ENCODE measurements at places on chromosomes 3 and 15.

DNA sequence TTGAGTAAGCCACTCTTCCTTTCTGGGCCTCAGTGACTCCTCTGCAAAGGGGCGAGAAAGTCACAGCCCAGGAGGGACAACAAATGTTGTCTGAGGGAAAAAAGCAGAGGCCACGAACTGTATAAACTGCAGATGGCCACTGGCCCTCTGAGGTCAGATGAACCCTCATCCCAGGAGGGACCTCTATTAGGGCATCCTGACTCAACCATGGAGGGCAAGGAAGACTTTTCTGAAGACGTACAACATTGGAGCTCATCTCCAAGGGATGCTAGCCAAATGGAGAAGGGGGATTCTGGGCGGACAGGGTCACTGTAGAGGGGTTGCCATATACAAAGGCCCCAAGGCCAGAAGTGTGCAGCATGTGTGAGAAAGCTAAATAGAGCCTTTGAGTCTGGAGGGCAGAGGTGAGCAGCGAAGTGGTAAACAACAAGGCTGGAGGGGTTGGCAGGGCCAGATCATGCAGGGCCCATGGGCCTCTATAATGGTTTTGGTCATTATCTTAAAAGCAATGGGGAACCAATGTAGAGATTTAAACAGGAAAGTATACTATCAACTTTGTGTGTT lies 16.7 kb downstream of the GRAMD2A start:
- no peak for DNase-seq

- peak; percentile 77 for DNase-seq
Measured at GRCh38 chr15:91224755-91225380, 124.8 kb downstream of the SV2B start.

GRCh38 chr3:17514597-17514996 lies 227.8 kb downstream of the TBC1D5 start:
- no peak for DNase-seq

DNA sequence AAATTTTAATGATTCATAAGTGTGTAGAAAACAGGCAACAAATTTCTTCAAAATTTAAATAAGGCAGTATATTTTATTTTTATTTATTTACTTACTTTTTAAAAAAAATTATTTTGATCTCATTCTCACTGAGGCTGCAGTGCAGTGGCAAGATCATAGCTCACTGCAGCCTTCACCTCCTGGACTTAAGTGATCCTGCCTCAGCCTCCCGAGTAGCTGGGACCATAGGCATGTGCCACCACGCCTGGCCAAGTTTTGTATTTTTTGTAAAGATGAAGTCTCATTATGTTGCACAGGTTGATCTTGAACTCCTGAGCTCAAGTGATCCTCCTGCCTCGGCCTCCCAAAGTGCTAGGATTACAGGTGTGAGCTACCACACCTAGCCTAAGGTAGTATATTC lies 61.2 kb upstream of the XRN1 start:
- DNase-seq, result no peak

DNA sequence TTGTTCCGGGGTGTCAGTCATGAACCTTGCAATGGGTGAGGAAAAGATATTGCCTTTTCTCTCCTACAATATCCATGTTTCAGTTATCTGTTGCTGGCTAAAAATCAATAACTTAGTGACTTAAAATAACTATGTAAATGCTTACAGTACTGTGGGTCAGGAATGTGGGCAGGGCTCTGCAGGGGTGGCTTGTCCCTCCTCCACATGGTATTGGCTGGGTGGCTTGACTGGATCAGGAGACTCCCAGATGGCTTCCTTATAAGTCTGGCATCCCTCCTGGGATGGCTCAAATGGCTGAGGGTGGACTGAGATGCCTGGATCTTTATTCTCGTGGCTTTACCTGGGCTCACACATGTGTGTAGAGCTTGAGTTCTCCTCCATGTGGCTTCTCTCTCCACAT lies 47.5 kb downstream of the GTPBP8 start:
- no peak for DNase-seq
